HEK293T (cell line): ENCODE measurements at places on chromosomes 4 and X.
A peak's percentile ranks its signal among the peaks of the same experiment; 100 is the strongest.

DNA sequence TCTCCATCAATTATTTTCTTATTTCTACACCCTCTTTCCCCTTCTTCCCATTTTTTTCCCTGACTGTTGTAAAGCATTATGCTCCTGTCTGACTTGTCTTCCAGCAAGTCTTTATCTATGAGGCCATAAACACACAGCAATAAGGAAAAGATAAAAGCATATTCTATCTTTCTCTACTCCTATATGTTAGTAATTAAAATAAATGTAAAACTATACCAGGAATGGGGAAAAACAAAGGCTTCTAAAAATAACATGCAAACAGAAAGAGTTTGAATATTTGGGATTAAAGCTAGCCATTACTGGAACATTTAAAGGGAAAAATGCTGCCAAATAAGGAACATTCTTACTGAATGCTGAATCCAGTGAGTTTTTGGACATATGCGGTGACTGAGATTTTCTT lies 471.7 kb upstream of the HS3ST1 start:
- no peak for DNase-seq

DNA sequence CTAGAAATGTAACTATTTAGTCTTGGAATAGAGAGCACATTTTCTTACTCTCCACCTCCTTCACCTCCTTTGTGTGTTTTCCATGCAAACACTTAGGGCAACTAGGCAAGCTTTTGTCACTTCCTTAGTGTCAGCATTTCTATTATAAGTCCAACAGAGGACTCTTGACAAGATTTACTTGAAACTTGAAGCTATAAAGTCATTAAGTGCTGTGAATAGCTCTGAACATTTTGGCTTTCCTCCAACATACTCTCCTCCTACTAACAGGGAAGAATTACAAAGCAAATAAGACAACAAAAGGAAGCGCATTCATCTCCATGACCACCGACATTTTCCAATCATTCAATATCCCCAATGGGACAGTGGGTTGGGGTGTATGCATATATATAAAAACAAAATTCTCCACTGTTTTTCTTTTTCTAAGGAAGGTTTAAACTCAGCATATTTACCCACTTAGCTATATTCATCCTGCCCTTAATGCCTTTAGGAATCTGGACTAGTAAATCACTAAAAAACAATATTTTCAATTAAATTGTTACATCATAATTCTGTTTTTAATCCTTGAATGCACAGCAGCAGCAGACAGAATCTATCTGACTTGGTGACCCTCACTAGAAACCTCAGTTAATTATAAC lies 264.6 kb downstream of the SNCA start:
- DNase-seq: no peak

- no peak for DNase-seq
Observed at GRCh38 chrX:37955273-37955672, 51.1 kb upstream of the SYTL5 start.

GRCh38 chrX:96244955-96245354 lies 439.7 kb upstream of the DIAPH2 start:
- no peak for DNase-seq

DNA sequence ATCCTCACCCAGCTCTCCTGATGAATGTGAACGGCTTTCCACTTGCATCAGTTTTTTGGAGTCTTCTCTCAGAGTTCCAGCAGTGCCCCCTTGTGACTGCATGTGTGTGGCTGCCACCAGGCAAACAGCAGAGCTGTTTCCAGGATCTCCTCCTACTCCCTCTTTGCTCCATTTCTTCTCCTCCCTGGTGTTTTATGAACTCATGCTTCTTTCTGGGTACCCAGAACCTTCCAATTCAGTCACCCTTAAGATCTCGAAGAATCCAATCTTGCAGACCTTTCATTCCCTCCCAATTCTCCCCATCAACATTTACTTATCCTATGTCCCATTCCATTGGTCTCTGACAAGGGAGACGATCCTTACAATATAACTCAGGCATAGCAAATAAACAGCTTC lies 6.8 kb upstream of the TCEANC start:
- DNase-seq: peak; percentile 63
